Stimulated activated CD8-positive, alpha-beta memory T cell treated with anti-CD3 and anti-CD28 coated beads, Interleukin-7, amount 100 ng/mL, for 1 hour (primary cell): ENCODE measurements at places on chromosomes 7 and 10.

- no peak for DNase-seq
These were observed 62.6 kb downstream of the CARD11 start for GRCh38 chr7:2981103-2981480.

- no peak for DNase-seq
These were observed 77.5 kb upstream of the PDE1C start for GRCh38 chr7:32147546-32148268.

GRCh38 chr10:123991611-123992570, 100.3 kb upstream of the CPXM2 start:
- no peak for DNase-seq

DNA sequence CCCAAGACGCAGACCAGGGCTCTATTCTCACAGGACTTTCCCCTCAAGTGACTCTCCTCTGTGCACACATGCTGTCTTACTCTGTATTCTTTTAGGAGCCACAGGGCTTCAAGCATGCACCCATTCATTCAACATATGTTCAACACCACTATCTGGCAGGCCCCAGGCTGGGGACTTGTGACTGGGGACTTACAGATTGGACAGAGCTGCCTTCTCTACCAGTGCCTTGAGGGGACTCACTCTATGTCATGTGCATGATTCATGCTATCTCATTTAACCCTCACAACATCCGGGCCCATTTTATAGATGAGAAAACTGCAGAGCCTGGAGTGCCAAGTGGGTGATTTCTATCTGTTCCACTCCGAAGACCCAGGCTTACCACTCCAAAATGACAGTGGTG, 34.3 kb downstream of the MYL10 start:
- no peak for DNase-seq

GRCh38 chr10:102085336-102085735, 20.2 kb downstream of the HPS6 start:
- DNase-seq = no peak

- DNase-seq = no peak
These were observed 120.3 kb downstream of the BMPER start for GRCh38 chr7:34025600-34025999.

DNA sequence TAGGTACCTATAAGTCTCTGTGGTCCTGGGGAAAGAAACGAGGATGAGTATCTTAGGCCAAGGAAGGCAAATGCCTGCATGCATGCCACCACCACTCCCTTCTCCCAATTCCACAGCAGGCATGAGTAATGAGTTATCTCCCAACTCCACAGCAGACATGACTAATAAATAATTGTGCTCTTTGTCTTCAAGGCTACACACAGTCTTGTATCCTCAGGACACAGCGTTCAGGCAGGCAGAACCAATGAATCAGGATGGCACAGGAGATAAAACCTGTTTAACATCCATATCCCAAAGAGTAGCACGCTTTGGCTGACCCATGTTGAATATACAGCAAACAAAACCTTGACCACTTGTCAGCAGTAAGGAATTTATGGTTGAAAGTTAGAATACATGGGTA, 229.7 kb upstream of the NFE2L3 start:
- no peak for DNase-seq

DNA sequence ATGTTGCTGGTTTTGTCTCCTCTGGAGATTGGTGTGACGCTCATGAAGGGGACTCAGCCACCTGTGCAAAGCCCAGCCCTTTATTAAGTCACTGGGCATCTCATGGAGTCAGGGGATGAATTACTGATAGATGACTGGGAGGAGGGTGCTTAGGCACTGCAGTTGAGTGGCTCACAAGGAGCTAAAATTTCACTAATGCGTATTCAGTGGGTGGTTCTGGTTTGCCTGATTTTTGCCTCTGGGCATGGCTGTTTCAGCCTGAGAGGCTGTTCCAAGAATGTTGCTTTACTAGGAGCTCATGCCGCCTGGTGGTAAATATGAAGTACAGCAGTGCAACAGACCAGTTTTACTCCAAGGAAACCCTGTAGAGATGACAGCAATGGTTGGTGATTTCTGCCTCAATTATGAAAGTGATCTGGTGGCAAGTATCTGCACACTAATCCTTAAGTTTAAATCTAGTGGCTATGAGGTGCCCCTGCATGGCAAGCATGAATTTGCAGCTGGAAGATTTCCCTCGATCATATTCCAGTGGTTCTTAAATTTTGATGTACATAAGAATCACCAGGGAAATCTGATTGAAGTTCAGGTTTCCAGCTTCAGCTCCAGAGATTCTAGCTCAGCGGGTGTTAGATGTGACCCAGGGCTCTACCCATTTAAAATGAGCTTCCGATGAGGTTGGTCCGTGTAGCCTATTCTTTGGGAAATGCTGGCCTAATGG, 19.9 kb downstream of the ACTA2 start:
- DNase-seq = no peak

- DNase-seq = no peak
These were observed 131.3 kb downstream of the FAM53B start for GRCh38 chr10:124612611-124613498.

GRCh38 chr7:155305231-155305904, 7.7 kb downstream of the INSIG1 start:
- no peak for DNase-seq

GRCh38 chr10:73110345-73110849, at the start of gene NUDT13:
Gene NUDT13, plus strand, starts transcription at chr10:73110455. Its CDS starts 3,911 bp downstream, at chr10:73114366.
- no peak for DNase-seq

GRCh38 chr10:95374597-95375209, 83.9 kb upstream of the PDLIM1 start:
- no peak for DNase-seq
